ENCODE measurements at places on chromosomes 4 and X.

DNA sequence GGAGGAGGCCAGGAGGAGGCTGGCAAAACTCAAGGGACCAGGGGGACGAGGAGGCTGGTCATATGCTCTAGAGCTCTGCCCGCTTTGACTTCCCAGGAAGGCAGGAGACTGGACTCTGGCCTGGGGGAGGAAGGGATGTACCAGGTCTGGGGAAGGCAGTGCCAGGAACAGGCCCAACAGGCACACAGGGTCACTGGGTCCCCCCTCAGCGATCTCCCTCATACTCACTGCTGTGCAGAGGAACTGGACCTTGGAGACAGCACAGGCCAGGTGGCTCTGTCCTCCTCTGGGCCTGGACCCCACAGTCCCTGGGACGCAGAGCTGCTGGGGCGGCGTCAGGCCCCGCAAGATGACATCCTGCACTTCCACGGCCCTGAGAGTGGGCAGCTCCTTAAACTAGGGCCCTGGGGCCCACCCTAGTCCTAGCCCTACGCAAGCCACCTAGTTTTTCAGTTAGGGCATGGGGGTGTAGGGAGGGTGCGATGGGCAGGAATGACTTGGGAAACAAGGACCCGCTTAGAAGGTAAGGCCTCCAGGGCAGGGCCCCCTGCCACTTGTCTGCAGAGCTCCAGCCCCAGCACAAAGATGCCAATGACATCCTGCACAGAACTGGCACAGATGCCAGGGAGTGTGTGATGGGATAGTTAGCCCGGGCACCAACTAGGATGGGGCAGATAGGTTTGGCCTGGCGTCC is 59.5 kb downstream of the HTRA3 start:
- DNase-seq = no peak

DNA sequence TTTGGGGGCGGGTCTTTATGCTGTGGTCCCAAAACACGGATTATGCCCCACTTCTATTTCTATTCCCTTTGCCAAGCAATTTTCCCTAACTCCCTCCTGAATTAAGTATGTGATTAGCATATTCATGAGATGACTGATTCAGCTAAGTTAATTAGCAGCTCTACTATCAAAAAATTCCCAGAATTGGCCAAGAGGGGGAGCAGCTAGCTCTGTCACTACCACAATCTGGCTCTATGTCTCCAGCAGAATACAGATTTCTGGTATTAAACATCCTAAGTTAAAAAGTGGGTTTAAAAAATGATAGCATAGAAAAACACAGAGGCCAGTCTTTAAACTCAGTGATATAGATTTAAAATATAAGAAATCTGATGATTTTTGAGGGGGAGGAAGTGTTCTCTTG is 80.3 kb downstream of the GPC4 start:
- no peak for DNase-seq

DNA sequence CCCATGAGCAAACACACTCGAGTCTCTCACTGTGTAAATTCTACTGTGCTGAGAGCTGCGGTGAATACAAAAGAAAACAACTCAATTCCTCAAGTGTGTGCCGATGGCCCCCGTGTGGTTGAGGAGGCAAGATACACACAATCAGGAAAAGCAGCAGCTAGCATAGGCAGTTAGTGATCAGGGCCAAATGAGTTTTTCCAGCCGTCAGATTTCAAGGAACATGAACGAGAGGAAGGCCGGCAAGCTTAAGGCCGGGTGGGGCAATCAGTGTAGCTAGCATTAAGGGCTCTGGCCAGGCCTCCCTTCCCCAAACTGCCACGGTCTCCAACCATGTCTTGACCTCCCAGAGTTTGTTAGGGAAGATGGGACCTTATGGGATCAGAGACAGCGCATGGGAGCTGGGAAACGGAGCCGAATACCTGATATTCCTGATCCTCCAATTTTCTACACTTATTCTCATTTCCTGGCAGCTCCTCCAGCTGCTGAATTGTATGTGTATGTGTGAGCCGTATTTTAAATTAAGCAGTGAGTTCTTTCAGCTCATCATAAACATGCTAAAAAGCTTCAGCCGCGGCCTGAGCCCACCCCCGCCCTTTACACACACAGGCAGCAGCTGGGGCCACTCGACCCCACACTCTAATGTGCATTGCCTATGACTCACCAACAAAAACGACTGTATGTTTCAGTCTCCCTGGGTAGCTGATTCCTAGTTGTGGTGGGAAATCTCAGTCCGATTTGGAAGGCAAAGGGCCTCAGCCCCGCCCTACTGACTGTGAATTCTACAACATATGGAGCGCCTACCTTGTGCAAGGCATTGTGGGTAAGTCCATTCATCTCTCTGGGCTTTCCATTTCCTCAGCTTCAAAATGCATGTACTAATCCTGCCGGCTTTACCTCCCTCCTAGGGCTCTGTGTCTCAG is 59.9 kb downstream of the RTL9 start:
- no peak for DNase-seq

DNA sequence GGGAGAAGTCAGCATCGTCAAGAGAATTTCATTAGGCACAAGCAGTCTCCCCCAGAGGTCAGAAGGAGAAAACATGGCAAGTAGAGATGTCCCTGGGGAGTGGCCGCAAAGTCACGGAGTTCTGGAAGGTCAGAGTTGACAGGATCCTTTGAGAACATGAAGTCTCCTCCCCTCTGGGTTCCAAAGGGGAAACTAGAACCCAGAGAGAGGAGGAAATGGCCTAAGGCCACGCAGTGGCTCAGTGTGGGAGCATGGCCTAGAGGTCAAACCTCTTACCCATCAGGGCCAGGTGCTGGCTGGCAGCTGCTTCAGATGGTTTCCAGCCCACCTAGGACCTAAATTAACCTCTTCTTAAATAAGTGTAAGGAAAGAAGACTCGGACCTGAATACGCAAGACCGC is 884 bp downstream of the IDH3G start:
- no peak for DNase-seq

DNA sequence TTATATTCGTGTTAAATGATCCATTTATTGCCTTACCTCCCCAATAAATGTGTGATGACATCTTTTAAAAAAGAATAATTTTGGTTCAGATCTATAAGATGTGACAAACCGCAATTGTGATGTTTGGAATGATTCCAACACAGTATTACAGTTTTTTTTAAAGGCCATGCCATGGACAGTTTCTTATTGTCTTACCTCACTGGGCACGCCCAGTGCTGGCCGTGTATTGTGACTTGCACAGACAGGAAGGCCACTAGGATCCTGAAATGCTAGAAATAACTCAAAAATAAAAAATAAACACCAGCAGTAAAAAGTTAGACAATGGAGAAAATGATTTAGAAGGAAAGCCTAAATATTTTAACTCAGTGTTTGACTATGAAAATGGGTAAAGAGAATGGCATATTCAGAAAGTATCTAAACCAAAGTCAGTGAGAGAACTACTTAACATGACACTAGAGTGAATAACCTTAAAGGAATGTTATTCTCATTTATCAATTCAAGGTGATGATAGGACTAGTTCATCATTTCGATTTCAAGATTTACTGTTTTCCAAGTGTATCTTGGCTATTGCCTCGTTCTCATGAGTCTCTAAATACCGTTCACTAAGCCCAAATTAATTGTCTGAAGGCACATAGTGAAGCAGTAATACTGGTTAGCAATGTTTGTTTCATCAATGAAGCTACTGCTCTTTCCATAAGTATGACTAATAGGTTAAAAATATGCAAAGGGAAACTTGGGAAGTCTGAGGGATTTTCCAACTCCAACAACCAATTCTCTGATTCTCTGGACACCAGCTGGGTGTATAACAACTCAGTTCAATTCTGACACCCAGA is 46.1 kb upstream of the VEGFC start:
- no peak for DNase-seq

- no peak for DNase-seq
Observed at GRCh38 chrX:19832191-19832965, 55.0 kb downstream of the SH3KBP1 start.

DNA sequence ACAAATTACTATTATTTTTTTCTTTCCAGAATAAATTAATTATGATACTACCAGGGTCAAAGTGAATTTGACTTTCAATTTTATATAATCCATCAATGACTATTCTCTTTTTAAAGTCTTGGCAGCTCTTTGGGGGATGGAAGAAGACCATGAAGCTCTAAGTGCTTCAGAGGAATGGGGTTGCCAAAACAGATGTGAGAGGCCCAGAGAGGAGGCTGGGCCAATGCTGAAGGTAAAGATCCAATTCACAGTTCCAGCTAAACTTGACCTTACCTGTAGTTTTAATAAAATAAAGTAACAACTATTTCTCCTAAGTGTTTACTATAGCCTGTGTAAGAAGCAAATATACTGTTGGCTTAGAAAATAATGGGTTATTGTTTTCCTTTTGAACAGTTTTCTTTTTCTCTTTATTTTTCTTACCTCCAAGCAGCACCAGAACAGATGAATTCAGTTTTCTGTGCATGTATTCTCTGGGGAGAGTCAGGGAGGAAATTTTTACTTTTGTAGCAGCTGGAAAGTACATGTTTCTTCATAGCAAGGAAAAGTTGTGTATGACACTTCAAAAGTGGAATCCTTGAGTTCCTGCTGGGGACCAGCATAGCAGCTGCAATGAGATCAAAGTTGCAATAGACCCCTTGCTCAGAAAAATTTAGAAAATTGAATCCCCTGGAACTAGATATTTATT is 104.9 kb downstream of the CEP44 start:
- DNase-seq = no peak

DNA sequence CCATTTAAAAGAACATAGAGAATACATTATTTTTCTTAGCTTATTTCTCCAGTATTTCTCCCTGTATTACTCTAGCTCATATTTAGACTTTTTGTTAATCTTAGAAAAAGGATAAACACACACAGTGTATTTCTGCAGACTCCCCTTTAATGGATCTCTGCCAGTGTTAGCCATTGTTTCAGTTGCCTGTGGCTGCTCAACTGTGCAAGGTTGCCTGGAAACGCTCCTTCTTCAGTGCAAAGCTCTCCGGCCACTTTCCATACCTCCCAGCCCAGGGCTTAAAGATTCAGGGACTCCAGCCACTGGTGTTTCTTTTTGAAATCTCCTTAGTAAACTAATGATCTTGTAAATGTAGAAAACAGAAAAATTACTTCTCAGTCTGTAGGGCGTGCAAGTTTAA is 104.9 kb downstream of the SLIT2 start:
- no peak for DNase-seq

DNA sequence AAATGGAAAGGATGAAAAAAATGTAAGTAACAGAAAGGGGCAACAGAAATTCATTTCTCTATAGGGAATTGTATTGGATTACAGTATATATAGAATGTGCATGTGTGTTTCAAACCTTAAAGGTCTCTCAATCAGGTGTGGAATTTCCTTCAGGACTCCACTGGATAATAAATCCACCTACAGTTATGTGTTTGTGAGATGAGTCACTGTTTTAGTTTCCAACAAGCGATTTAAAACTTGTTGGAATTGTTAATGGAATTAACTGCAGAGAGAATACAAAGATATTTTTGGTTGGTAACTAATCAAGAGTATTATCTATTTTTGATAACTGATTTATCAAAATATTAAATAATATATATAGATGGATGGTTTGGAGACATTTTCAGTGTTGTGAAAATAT is 32.8 kb downstream of the CEP44 start:
- DNase-seq = no peak

- peak; percentile 31 for DNase-seq
Observed at GRCh38 chr4:88818631-88819470, 121.2 kb upstream of the NAP1L5 start.

GRCh38 chr4:41632481-41633073 is 94.6 kb downstream of the LIMCH1 start:
- no peak for DNase-seq

- DNase-seq = no peak
Observed at GRCh38 chr4:845836-846251, 19.9 kb upstream of the CPLX1 start.

DNA sequence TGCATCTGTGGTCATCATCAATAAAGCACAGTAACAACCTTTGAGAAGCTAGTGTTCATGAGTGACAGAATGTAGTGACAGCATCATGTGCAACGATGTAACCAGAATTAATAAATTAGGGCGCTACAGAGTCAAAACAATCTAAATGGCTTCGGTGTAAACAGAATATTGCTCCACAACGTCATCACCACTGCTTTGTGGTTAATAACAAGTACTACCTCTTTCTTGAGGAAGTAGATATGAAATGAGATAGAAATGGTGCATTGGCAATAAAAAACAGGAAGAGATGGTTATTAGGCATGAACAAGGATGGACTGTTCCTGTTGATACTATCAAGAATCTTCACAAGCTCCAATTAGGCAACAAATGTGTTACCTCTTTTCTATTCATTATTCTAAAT is 8.7 kb upstream of the PDHA2 start:
- DNase-seq = no peak

- no peak for DNase-seq
Observed at GRCh38 chr4:85659610-85660218, 184.8 kb downstream of the ARHGAP24 start.

DNA sequence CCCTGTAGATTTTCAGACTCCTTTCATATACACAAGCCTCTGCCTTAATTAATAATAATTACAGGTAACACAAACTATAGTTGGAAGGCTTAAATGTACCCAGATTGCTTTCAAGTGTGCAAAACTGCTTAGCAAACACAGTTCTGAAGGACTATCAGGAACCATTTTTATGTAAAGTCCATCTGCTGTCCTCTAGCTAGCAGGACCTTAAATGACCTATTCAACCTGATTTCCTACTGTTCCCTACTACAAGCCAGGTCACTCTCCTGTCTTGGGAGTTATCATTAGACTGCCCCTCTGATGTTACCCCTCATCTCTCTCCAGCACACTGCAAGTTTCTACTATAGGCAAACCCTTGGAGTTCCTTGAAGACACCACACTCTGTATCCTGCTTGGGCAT is 157.3 kb downstream of the GBA3 start:
- DNase-seq = no peak

GRCh38 chrX:20623448-20623847 is 356.7 kb upstream of the RPS6KA3 start:
- peak; percentile 0 for DNase-seq

DNA sequence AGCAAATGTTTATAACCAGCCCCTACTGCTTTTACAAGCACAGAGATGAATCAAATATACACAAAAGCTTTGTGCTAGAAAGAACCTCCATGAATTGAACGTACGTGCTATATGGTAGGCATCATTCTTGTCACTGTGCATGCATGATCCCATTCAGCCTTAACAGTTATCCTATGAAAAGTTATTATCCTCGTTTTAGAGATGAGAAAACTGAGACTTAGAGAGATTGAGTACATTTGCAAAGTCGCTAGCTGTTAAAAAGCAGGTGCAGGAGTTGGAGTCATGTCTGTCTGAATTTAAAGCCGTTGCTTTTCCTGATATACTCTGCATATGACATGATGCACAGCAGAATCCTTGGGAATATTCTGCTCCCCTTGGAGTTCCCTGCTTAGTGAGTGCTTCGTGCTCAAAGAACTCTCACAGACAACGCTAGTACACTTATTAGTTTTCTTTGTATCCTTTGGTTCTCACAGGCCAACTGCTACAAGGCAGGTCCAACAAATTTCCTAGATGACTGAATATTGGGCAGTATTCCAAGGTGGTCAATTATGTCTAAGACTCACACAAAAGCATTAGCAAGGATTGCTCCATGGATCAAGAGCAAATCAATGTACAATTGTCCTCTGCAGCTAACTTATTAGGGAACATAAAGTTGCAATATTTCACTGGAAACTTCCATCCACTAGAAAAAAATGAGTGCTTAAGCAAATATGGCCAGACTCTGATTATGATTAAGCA is 42.8 kb upstream of the TRIM2 start:
- no peak for DNase-seq
